ENCODE measurements at places on chromosomes 6 and 20.
A peak's percentile ranks its signal among the peaks of the same experiment; 100 is the strongest.

- DNase-seq, result no peak
Measured at GRCh38 chr6:159875194-159875593, 15.6 kb upstream of the MAS1 start.

DNA sequence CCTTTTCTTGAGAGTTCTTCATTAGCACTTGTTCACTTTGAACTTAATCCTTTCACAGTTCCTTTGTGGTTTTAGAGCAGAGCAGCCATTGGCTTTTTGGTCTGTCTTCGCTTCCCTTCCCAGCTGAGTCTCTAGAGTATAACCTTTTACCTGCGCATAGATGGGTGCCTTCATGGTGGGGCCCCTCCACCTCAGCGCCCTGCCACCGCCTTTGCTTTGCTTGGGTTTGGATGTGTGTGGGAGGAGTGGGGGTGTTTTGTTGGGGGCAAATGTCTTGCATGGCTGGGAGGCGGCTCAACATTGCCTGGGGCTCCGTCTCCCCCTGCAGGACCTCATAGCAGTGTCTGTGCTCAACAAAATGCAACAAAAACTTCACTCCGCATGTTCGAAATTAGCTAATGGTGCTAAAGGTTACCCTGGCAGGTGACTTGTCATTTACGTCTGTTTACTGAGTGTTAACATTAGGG is 11.9 kb downstream of the PYGB start:
- DNase-seq, result no peak

DNA sequence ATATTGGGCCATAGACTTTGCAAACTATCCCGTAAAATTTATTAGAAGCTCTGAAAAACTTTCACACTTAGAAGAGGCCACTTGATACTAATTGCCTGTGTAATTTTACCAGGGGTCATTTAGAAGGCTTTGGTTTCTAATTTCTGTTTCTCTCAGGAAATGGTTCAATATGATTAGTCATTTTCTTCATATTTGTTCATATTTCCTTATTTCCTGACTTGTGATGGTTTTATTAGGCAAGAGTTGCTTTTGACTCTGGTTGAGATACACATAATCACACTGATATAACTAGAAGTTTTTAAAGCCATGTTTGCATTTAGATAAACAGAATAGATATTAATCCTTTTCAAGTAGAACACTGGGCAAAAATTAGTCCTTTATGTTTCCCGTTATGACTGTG is 11.8 kb upstream of the HBS1L start:
- DNase-seq, result no peak

- DNase-seq, result no peak
Measured at GRCh38 chr6:84808491-84809061, 44.2 kb upstream of the TBX18 start.

GRCh38 chr6:144543006-144543871 is 258.1 kb downstream of the UTRN start:
- DNase-seq, result no peak

- no peak for DNase-seq
Measured at GRCh38 chr6:54299542-54300269, 8.5 kb upstream of the TINAG start.

DNA sequence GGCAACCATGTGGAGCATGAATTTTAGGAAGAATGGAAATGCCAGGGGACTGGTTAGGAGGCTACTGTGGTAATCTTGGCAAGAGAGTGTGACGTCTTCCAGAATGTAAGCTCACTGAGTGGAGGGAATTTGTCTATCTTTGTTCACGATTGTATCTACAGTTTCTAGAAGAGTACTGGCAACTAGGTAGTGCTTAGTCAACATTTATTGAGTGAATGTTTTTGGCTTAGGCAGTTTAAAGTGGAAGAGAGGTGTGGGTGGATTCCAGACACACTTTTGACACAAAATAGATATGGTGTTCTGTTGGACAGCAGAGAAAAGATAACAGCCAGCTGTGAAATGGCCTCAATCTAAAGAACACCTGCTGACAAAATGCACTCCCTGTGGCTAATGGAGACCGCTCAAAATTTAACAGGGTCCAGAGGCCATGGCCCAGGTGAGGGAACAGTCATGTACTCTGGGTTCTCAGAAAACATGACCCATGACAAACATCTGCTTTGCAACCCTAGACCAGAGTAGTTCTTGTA is 139.3 kb downstream of the GPX5 start:
- no peak for DNase-seq

- DNase-seq, result no peak
Measured at GRCh38 chr6:148367411-148368024, 24.9 kb downstream of the SASH1 start.

DNA sequence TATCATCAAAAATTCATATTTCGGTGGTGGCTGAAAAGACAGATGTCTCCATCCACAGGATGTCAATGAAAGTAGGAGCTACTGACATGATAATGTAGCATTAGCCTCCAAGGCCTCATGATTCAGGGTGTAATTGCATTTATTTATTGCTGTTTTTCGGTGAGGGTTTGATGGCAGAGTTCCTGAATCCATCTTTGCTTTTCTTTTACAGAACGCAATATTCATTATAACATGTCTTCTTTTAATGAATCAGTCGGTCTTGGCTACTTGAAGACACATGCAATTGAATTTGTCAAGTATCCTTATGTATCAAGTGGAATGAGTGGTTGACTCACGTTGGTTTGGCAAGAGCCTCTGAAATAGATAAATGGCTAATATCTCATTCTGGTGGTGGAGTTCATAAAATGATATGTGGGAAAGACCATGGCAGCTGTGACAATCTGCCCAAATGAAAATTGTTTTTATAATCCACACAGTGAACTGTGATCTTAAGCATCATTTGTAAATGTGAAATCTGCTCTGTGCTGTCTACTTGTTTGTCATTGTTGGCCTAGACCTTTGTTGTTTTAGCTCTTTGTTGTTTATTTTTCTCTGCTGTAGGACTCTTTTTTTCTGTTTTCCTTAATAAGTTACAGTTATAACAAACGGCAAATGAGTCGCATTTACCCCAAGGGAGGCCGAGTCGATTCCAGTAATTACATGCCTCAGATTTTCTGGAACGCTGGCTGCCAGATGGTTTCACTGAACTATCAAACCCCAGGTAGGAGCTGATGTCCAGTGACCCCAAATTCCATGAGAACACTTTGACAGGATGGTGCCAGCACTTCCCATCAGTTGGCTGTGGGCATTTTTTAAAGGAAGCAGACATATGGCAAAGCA is 105.7 kb upstream of the LAMP5 start:
- DNase-seq, result peak; percentile 97

DNA sequence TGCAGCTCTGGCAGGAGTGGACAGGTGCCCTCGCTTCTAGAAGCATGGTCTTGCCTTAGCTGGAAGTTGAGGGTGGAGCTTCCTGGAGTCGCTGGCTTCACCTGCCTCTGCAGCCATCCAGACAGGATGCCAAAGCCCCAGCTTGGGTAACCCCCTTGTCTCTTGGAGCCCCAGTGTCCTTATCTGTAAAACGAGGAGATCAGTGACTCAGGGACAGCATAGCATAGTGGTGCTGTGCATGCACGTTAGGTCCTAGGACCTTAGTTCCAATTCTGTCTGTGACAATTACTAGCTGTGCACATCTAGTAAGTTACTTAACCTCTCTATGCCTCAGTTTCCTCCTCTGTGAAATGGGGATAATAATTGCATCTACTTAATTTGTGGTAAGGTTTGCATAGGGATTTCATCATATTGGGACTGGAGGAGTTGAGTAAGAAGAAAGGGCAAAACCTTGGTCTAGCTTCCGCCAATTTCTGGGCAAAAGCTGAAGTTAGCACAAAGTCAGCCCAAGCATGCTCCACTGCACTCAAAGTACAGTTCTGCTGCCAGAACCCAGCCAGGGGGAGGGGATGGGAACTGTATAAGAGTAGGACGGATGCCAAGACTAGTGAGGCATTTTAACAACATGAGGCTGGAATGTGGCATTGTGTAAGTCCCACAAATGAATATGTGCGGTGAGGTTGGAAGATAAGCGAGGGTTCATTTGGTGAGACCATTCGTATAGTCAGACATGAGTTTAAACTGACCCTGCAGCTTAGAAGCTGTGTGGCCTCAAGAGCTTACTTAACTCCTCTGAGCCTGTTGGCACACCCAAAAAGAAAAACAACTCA is 24.5 kb downstream of the TOX2 start:
- no peak for DNase-seq

- no peak for DNase-seq
Measured at GRCh38 chr6:142561511-142562265, 259.9 kb downstream of the ADGRG6 start.

GRCh38 chr6:150883521-150883920 is 18.0 kb downstream of the MTHFD1L start:
- DNase-seq, result no peak

- DNase-seq, result no peak
Measured at GRCh38 chr6:17879184-17879583, 108.3 kb downstream of the KIF13A start.
